ENCODE measurements at places on chromosomes 16 and 17.

DNA sequence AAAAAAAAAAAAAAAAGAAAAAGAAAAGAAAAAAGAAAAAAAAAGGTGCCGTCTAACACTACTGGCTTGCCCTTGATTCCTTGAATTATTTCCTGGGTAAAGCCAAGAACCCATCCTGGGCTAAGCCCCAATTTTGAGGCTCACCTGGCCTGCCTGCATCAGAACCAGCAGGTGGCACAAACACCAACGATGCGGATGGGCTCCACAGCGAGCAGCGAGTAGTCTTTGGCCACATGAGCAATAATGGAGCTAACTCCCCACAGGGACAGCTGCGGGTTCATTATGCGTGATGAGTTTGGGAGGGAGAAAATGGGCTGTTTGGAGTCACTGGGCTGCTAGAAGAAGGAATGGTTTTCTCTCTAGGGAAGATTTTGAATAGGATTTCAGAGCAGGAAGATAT lies 91.1 kb downstream of the ASIC2 start:
- no peak for DNase-seq

DNA sequence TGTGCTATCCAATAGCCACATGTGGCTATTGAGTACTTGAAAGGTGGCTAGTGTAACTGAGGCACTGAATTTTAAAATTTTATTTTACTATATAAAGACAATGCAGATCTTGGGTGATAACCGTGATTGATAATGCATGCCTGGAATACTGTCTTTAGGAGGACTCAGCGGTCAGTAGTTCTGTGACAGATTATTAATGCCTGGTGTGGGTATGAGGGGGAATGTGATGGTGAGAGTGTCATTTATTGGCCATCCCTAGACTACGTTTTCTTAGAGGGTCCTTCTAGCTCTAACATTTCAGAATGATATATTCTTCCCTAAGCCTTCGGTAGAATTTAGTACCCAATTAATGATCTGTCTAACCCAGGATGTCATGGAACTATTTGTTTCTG lies 157.6 kb downstream of the CPPED1 start:
- DNase-seq = no peak

DNA sequence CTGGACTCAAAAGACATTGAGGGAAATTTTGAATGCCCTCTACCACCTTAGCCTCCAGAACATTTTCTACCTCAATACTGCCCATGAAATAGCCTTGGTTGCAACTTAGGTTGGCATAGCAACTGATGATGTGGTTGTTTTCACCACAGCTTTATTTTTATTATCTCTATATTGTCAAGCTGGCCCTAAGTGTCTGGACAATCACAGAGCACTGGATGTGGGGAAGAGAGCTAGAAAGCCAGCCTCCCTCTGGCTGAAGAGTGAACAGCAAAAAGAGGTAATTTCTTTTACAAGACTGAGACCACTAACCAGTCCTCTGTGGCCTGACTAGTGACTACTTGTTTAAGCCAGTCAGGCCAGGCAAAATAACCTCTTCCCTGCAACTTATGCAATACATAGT lies 159.6 kb downstream of the HS3ST2 start:
- DNase-seq = no peak

DNA sequence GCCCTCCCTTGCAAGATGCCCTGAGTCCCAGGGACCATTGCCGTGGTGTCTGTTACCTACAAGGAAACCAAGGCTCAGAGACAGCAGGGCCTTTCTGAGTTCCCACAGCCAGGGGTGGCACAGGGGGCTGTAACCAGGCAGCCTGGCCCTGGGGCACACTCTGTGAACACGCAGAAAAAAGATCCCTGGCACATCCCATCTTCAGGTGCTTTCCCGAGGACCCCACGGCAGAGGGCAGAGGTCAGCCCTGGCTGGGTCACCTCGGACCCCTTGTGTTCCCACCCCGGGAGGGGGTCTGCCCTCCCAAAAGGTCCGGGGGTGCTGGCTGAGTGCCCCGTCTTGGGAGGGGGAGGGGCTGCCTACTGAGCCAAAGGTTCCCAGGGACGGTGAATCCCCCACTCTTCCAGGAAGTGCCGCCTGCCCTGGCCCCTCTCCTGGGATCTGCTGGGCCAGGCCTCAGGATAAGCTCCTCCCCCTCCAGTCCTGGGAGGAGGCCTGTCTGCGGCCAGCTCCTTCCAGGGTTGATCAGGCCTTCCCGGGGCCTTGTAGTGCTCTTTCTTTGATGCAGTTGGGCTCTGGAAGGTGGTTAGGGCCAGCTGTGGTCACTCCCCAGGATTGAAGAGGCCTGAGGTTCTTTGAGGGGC lies 8.1 kb downstream of the GLIS2 start:
- DNase-seq = no peak

- no peak for DNase-seq
Measured at GRCh38 chr16:48442379-48442778, 57.2 kb upstream of the SIAH1 start.

GRCh38 chr16:4570688-4571321 lies 14.7 kb downstream of the C16orf96 start:
- DNase-seq = no peak

GRCh38 chr16:17018585-17018939 lies 452.2 kb downstream of the XYLT1 start:
- no peak for DNase-seq
